ENCODE measurements at places on chromosomes 4 and X.

DNA sequence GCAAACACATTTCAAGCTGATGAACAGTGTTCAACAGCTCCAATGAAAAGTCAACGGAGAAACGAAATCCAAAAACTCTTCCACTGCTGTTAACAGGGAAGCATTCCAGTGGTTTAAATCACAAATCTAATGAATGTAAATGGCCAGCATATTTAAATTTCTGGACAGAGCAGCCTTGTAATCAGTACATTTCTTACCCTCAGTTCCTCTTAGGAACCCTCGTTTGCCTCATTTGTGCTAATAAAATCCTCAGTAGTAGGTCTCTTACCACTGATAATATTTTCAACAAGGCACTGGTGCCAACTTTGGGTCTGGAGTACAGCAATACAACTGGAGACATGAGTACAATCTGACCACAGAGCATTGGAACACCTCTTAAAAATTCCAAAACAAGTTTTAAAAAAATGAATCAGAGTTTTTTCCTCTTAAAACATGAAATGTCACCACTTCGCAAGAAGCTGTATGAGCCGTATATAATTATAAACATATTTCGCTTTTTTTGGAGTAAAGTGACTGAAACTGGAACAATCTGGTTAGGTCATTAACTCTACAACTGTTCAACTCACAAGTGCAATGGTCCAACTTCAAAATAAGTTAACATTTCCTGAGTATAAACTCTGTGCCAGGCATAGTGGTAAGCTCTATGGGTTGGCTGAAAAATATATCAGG lies 211.2 kb downstream of the CPEB2 start:
- DNase-seq = no peak

GRCh38 chrX:21778236-21778635 lies 20.3 kb upstream of the SMPX start:
- peak; percentile 55 for DNase-seq

- DNase-seq = no peak
Observed at GRCh38 chrX:123818243-123818642, 41.6 kb upstream of the XIAP start.

DNA sequence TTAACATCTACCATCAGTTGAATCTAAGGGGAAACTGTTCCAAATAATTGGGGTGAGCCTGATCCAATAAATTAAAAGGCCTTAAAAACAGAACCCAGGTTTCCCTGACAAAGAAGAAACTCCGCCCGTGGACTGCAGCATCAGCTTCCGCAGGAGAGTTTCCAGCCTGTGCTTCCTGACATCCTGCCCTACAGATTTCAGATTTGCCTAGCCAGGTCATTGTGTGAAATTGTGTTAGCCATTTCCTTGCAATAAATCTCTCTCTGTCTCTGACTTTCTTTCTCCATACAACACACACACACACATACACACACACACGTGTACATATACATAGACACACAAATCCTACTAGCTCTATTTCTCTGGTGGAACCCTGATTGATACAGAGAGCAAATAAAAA lies 48.3 kb upstream of the LCORL start:
- DNase-seq = no peak

DNA sequence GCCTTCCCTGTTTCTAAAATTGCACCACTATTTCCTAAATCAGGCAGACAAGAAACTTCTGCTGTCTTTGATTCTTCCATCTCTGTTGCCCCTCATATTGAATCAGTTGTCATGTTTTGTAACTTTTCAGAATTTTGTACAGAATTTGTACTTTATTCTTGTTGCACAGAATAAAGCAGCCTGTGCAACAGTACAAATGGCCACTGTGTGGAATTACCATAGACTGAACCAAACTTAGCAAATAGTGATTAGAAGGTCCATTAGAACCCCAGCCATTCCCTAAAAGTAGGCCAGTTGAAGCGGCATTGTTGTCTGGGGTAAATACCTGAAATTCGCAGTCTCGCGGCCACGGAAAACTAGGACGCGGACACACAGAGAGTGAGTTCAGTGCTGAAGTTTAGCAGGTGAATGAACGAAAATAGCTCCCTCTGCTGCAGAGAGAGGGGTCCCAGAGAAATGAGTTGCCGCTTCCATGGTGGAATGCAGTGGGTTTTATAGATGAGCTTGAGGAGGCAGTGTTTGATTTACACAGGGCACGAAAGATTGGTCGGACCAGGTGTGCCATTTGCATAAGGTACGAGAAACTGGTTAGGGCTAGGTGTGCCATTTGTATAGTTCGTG lies 71.8 kb downstream of the C4orf33 start:
- DNase-seq = no peak

DNA sequence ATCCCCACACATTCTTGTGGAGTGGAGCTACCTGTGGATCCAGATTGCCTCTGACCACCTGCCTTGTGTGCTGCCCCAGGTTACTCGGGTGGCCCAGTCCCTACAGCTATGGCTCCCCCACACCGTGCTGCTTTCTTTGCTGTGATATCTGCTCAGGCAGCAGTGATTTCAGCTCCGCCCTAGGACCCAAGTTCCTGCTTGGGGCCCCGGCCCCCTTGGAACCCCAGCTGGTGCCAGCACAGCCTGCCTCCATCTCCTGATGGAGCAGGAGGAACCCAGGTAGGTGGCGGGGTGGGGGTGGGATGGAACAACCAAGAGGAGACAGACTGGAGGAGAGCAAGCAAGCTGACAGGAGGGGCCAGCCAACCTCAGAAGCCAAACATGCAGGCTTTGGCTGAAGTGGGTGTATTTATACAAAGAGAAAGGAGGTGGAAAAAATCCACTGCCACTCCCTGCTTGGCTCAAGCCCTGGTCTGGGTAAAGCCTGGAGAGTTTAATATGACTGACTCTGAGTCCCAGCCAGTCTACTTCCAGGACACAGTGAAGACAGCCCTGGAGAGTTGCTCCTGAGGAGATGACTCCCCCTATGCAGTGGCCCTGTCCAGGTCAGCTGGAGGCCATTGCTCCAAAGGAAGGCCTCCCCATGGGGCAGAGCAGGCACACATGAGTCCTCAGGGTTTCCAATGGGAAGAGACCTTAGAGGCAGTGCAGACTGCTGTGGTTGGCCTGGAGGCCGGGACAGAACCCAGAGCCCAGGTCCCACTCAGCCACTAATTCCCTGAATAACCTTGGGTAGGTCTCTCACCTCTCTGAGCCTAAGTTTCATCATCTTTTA lies 197.1 kb upstream of the MAMLD1 start:
- DNase-seq = no peak

DNA sequence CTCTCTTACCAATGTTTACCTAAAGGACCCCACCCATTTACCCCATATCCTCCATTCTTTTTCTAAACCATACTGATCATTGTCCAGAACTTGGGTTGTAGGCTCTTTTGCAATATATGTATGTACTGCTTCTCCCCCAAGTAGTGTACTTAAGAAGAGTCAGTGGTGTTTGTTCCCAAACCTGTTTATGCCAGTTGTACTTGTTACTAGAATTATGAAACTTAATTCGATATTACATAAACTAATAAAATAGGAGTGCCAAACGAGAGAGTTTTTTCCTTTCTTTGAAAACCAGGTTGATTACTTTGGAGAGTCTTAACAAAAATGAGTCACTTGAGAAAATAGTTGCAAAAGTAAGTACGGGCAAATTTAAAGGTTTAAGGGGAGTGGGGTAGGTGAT lies 96.3 kb downstream of the GEMIN8 start:
- no peak for DNase-seq

DNA sequence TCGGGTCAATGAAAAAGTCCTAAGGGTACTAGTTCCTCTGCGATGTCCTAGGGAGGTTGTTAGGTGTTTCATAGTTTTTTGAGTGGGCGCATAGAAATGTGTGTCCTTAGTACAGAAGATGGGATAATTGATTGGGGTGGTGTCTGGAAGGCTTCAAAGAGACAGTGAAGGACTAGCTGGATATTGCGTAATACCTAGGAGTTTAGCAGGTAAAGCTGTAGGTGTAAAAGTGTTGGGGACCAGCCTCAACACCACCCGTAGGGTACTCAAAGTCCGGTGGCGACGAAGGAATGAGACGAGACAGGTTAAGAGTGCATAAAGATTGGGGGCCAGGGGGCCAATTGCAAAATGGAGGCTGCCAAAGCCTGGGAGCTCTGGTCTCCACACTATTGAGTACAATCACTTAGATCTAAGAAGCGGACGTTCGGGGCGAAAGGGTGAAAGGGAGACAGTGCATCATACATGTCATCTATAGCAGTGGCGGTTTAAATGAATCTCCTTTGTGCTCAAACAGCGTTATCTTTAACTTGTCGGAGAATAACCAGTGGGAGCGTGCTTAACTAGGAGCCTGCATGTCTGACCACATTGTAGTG lies 1.0 kb downstream of the TRMT44 start:
- DNase-seq = no peak

- DNase-seq = no peak
Observed at GRCh38 chr4:152221816-152222516, 313.9 kb downstream of the FBXW7 start.

- DNase-seq = no peak
Observed at GRCh38 chr4:29043411-29043810, 1676.8 kb upstream of the PCDH7 start.

DNA sequence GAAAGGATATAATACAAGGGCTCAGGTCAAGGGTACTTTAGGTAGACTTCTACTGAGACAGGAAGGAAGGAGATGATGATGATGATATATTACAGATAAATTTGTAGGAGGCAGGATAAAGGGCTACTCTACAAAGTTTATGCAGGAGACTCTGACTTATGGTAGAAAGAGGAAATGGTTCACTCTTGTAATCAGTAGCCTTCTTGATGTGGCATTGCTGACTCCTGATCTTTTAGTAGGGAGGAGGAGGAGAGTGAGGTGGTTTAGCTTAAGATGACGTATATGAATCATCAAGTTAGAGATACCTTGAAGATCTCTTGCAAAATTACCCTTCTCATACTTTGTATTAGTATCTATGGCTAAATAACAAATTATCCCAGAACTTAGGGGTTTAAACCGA lies 4.7 kb downstream of the BLTP1 start:
- no peak for DNase-seq

DNA sequence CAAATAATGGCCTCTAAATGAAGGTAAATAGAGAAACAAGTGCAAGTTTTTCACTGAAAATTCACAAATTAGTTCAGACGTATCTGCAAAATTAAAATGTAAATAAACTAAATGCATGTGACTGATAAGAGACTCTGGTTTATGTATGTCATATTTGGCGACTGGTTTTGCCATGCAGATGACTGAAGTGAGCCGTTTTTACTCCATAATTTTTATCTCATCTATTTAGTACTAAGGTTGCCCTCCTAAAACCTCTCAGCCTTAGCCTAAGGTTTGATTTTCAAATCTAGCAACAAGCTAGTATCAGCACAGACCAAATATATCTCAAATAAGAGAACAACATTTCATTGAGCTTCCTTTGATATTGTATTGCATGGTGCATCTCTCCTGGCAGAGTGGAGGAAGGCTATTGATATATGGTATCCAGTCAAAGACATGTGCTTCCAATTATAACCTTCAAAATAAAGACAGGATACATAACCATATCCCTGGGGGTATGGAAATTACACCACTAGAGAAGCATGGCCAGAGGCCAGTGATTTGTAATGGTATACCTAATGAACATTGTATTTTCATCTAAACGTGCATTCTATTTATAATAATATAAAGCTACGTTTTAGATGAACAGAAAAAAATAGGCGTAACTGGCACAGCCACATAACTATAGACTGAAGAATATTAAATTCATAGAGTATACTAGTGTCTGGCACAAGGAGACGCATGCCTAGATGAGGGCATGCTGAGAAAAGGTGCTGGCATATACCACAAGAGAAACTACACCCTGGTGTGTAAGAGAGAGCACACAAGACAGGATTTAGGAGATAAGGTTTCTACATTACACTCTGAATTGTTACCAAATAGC lies 392.6 kb upstream of the INTU start:
- no peak for DNase-seq

- DNase-seq = no peak
Observed at GRCh38 chr4:81227138-81227537, 12.1 kb upstream of the PRKG2 start.

DNA sequence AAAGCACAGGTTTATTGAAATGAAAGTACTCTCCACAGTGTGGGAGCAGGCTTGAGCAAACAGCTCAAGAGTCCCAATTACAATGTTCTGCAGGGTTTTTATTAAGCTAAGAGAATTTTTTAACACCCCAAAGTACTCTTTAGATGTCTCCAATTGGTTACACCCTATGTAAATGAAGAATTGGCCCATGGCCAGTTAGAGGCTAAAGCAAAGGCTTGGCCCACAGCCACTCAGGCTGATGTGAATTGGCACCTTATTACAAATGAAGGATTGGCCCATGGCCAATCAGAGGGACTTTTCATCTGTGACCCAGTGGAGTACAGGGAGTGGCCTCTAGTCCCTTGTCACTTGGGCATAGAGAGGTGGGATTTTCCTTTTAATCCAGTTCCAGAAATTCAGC lies 30.1 kb upstream of the IQCM start:
- no peak for DNase-seq

DNA sequence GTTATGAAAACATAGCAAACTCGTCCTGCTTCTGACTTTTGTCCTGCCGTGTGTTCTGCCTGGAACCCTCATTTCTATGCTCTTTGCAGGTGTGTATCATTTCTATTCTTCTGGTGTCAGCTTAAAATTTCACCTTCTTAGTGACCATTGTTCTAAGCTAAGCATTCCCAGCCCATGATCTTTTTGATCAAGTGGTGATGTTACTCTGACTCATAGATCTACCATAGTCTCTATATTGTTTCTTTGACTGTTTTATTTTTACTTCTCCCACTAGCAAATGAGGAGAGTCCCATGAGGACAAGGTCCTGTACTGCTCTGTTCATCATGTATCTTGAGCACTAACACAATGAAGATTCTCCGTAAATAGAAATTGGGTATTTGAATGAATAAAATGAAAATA lies 14.1 kb upstream of the CXCL6 start:
- no peak for DNase-seq

- DNase-seq = no peak
Observed at GRCh38 chr4:1514612-1515011, 108.4 kb upstream of the NKX1-1 start.

Measured in NCI-H2171 (cell line).